ENCODE measurements at places on chromosomes 2 and 18.
A peak's percentile ranks its signal among the peaks of the same experiment; 100 is the strongest.

DNA sequence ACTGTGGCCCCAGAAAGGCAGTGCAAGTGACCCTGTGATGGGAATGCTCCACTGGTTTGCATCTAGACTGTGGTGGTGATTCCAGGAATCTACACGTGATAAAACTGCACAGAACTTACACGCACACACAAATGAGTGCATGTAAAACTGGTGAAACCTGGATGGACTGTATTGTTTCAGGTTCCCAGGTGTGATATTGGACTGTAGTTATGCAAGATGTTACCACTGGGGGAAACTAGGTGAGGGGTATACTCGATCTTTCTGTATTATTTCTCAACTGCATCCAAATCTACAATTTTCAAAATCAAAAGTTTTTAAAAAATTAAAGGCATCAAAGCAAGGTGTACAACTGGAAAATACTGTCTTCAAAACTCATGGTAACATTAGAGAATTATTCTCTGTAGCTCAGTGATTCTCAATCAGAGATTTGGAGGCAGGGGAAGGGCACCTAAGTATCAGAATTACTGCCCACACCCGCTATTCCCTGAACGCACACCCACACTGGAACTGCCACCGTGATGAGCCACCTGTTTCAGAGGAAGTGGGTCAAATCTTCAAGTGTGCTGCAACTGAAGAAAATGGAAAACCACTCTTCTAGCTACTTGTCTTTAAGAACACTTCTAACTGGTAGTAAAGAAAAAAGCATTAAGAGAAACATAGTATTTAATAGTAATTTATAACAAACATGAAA lies 26.7 kb downstream of the PTPN2 start:
- DNase-seq = no peak

- DNase-seq = peak; percentile 17
Observed at GRCh38 chr2:232667989-232668583, 29.0 kb upstream of the GIGYF2 start.

- DNase-seq = no peak
Observed at GRCh38 chr2:121409388-121409787, 121.3 kb upstream of the RNU4ATAC start.

GRCh38 chr18:73785300-73785699 lies 362.3 kb downstream of the FBXO15 start:
- no peak for DNase-seq

DNA sequence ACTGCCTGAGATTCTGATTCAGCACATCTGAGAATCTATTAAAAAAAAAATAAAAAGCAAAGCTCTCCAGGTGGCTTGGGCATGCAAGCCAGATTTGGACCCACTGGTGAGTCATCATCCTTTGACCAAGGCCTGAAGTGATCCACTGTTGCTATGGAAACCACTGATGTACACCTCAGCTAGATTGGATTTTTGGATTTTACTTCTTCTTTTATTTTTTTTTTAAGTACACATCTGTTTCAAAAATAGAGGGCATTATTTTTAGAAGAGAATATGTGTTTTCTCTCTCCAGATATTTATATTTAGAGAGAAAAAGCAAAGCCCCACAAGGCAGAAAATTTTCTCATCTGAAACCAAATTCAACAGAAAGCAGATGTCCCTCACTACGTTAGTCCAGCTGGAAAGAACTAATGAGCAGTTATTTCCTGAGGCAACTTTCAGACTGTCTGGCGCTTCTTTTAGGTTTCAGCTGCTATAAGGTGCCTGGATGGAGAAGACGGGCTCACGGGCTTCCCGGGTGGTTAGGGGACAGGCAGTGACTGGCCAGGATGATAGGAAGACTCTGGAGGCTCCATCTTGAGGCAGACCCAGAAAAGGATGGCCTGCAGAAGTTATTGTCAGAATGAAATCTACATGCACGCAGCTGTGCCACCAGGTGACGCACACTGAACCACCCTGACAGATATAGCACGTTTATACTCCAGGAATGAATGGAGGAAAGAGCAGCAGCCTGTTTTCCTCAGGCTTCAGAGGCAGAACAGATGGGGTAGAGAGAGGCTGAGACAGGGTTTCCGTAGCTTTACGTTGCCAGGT lies 50.5 kb downstream of the MRPL35 start:
- DNase-seq = no peak

GRCh38 chr2:197137231-197137630 lies 173.3 kb downstream of the ANKRD44 start:
- DNase-seq = no peak

- peak; percentile 41 for DNase-seq
Observed at GRCh38 chr2:130156624-130157004, 11.7 kb upstream of the CCDC74B start.

DNA sequence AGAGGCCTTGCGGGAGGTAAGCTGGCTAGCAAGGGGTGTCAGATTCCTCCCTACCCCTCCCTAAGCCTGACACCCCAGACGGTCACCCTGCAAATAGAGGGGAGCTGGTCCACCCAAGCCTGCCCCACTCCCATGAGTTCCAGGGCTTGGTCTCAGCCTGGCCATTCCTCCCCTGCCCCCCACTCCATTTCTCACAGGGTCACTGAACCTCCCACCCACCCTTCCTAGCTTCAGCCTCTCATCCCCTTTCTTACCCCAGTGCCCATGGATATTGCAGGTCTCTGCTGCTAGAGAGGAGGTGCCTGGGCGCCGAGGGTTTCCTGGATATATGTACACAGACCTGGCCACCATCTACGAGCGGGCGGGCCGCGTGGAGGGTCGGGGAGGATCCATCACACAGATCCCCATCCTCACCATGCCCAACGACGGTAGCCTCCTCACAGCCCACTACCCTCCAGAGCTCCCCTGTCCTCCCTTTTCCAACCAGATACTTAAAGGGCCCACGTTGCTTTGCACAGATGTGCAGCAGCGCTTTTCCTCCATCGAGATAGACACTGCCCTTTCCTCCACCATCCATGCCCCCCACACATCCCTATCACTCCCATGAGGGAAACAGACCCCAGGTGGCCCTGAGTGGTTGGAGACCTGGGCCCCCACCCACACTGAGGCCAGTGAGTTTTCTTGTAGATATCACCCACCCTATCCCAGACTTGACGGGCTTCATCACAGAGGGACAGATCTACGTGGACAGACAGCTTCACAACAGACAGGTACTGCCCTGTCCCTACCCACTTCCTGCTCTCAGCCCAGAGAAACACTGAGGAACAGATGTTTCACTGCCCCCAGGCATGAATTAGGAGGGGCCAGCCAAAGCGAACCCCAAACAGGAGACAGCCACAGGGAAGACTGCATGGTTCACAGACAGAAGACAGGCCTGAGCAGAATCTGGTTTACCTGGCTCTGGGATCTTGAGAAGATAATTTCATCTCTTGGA lies 15.2 kb upstream of the ANKRD53 start:
- peak; percentile 23 for DNase-seq

GRCh38 chr2:10760794-10761504 lies 39.5 kb downstream of the ATP6V1C2 start:
- DNase-seq = no peak

DNA sequence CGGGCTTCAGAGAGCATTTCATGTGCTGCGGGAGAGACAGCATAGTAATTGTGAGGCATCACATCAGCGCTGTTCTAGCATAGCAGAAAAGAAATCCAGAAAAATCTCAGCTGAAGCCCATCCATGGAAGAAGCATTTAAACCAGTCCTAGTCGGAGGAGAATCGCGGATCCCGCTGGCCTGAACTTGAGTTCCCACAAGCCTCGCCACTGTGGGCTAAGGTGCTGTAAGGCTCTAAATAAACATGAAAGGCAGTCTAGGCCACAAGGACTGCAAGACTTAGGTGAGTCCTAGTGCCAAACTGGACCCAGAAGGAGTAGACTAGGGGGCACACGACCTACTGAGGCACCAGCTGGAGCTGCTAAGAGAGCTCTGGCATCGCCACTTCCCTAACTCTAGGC lies 1225.3 kb upstream of the CHAC2 start:
- DNase-seq = no peak
